Upper lobe of left lung (tissue), 6 donors: ENCODE measurements at places on chromosomes 7 and 10. TPM values are rescaled to one million over a fixed set of nuclear protein-coding genes. Genes with fewer than 3 reads are reported as not detected.

The AGAP9 gene
- total RNA-seq: 40.9 TPM

GRCh38 chr7:155224116-155224811, 73.4 kb upstream of the INSIG1 start:
- DNase-seq: no peak

GRCh38 chr10:22606164-22606614, 108.2 kb downstream of the PIP4K2A start:
- no peak for DNase-seq

GRCh38 chr10:113450906-113451305, 101.9 kb upstream of the HABP2 start:
- DNase-seq: no peak

The EGFR gene
- 92.9 TPM for total RNA-seq

DNA sequence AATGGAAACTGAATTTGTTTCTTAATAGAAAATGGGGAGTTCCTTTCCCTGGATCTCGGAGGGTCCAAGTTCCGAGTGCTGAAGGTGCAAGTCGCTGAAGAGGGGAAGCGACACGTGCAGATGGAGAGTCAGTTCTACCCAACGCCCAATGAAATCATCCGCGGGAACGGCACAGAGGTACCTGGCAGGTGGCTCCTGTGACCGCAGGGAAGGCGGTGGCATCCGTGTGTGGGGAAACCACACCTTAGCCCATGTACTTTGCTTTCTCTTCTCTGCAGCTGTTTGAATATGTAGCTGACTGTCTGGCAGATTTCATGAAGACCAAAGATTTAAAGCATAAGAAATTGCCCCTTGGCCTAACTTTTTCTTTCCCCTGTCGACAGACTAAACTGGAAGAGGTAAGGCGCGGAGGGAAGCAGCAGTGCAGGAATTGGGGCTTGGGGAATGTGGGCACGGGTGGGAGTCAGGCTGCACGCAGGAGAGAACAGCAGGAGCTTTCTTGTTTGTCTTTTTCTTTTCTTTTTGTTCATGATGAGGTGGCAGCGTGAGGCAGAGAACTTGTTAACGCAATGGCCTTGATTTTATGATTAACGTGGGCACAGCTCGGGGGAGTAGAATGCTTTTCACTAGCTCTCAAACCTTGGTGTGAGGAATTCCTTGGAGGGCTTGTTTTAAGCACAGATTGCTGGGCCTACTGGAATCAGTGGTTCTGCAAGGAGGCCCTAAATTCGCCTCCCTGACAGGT, 12.8 kb downstream of the HKDC1 start:
- no peak for DNase-seq

The CACNA2D1 gene
- total RNA-seq: 9.0 TPM

DNA sequence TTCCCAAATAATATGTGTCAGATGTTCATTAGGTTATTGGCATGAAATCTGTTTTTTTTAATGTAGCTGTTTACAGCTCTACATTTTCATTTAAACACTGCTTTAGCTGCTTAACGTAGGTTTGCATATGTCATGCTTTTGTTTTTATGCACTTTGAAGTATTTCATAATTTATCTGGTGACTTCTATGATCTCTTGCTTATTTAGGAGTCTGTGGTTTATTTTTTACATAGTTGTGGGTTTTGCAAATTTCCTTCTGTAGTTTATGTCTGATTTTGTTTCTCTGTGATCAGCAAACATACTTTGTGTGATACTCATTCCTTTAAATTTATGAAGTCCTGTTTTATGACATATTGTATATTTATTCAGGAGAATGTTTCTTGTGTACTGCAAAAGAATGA, 606.5 kb upstream of the PFKP start:
- DNase-seq: no peak

The NME8 gene
- not detected for total RNA-seq

The CAV2 gene
- total RNA-seq: 154 TPM

DNA sequence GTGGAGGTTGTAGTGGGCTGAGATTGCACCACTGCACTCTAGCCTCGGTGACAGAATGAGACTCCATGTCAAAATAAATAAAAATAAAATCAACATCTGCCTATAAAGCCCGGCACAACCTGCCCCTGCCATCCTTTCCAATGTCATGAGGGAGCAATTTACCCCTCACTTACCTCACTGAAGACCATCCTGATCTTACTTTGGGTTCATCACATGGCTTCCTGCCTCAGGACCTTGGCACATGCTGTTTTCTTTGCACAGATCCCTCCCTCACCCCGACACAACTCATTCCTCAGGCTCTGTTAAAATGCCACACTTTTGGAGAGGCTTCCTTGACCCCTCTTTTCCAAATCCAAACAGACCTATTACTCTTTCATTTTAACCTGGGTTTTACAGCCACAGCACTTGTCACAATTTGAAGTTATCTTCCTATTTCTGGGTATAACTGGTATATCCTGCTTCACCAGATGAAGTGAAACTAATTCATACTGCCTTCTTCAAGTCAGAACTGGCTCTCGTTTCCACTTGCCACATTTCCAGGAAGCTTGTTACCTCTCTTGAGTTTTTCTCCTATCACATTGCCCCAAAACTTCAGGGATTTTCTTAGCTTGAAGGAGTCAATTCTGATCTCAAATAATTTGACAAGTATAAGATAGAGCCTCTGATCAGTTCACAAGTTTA, 69.3 kb upstream of the PARD3 start:
- no peak for DNase-seq
